ENCODE measurements at places on chromosomes 4 and X.

DNA sequence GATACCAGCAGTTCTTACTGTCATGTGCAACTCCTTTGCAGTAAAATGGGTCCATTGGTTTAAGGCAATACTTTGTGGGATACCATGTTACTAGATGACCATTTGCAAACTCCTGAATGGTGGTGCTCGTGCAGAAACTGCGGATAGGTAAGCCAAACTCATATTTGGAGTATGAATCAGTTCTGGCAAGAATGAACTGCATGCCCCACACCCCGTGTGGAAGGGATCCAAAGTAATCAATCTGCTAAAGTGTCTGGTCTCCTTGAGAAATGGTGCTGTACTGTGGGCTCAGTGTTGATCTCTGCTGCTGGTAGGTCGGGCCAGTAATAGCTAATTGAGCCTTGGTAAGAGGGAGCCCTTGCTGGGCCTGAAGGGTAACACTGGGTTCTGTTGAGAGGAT, 4.2 kb upstream of the TAB3 start:
- no peak for DNase-seq

DNA sequence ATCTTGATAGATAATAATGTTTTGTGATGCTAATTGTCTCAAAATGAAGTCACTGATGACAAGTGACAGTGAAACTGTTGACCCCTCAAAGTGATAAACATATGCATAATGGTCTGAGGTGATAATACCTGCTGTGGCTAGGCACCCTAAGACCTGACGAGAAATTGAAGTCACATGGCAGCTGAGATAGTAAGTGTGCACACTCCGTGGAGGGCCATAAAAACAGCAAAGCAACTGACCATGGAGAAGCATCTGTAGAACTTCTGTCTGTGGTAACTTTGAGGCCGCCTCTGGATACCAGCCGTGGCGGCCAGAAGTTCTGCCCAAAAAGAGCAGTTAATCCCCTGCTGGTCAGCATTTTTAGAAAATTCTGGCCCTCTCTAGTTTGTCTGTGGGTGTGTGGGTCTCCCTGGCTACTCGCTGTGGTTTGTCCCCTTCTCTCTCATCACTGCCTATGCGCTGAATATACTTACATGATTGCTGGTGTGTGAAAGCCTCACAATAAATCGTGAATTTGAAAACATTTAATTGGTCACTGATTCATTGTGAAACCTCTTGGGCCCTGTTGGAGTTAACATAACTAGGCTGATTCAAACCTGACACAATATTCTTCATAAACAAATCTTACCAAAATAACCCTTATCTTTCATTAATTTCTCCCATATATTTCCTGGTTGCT, 50.6 kb downstream of the CCDC149 start:
- no peak for DNase-seq

- DNase-seq = no peak
Measured at GRCh38 chr4:95516528-95517017, 32.2 kb downstream of the UNC5C start.

DNA sequence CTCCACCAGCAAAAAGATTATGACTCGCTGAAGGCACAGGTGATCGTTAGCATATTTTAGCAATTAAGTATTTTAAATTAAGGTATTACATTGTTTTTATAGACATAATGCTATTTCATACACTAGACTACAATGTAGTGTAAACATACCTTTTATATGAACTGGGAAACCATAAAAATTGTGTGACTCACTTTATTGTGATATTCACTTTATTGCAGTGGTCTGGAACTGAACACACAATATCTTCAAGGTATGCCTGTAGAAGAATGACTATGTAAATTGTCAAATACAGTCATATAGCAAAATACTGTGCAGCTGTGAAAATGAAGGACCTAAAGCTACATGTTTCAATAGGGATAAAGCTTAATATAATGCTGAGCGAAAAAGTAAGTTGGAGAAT, 26.6 kb upstream of the MAML3 start:
- DNase-seq = no peak

DNA sequence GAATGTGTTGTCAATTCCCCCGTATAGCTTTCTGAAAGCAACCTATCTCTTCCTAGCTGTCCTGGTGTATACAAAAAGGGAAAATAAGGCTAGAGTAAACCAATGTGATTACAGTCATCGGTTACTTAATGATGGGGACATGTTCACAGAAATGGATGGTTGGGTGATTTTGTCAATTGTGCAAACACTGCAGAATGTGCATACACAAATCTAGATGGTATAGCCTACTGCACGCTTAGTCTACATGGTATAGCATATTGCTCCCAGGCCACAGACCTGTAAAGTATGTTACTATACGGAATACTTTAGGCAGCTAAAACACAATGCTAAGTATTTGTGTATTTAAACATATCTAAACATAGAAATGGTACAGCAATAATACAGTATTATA, 5.1 kb downstream of the DTHD1 start:
- no peak for DNase-seq

DNA sequence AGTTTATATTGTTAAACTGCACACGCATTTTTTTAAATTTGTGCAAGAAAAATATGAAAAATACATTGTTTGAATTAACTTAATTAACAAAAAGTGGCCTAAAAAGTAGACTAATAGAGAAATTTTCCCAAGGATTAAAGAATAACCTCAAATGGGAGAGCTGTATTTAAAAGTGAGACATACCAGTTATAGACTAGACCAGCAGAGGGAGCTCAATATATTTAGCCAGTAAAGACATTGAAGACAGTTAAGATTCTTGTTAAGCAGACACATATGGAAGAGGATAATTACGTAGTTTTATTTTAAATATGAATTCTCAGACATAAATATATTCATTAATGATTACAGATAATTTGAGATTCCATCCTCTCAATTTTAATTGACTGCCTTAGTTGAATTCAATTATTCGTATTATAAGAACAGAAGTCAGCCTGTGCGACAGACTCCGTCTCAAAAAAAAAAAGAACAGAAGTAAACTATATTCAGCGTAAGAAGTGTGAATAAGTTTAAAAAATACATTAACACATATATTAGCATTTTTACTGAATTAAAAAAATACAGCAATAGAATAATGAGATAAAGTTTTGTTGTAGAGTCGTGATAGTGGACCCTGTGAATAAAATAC, 64.8 kb downstream of the GLRA3 start:
- DNase-seq = no peak

GRCh38 chr4:108916638-108917037, 153.8 kb upstream of the ETNPPL start:
- DNase-seq = no peak

DNA sequence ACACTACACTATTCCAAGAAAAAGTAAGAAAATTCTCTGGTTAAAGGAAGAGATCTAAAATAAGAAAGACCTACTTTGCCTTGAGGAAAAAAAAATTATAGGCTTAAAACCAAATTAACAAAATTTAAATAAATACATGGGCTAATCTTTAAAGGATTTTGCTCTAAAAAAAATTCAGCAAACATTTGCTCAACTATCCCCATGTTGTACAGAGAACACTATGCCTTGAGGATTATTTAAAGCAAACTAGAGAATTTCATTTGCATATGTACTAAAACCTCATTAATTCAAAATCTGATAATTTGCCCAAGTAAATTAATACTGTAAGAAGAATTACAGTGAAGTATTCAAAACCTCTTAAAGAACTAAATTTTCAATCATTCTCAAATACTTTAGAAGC, 71.6 kb upstream of the KCNIP4 start:
- no peak for DNase-seq

GRCh38 chr4:39931441-39931901, 46.2 kb downstream of the PDS5A start:
- no peak for DNase-seq

- no peak for DNase-seq
Measured at GRCh38 chrX:72306851-72307645, 1.3 kb upstream of the CITED1 start.

DNA sequence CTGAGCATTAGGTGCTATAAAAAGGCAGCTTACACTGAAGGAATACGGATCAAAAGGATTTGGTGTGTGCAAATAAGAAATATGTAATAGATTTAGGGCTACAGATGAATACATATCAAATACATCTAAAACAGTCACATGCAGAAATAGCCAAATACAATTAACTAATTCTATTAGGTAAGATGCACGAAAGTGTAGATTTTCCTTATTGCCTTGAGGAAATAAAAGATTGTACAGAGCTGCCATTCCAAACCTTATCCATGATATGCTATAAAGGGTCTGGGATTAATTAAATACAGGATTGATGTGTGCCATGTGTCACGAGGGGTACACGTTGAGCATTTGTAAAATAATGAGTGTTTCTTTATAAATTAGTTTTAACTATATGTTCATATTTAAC, 107.0 kb upstream of the ELOVL6 start:
- no peak for DNase-seq

DNA sequence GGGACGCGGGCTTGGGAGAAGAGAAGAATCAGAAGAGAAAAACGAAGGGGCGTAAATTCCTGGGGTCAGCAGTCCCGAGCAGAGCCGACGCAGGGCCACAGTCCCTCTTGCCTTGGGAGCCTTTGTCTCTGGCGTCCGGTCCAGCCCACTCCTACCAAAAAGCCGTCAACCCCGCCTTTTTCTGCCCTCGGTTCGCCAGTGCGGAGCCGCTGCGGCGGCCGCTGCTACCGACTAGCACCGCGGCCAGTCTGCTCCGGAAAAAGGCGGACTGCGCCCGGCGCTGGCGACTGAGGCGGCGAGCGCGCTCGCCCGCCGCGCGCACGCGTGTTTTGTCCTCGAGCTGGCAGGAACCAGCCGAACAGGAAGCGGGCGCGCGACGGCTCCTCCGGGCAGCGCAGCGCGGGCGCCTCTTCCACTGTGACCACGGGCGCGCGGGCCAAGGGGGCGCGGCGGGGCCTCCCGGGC, 502 bp downstream of the HNRNPDL start:
- no peak for DNase-seq

DNA sequence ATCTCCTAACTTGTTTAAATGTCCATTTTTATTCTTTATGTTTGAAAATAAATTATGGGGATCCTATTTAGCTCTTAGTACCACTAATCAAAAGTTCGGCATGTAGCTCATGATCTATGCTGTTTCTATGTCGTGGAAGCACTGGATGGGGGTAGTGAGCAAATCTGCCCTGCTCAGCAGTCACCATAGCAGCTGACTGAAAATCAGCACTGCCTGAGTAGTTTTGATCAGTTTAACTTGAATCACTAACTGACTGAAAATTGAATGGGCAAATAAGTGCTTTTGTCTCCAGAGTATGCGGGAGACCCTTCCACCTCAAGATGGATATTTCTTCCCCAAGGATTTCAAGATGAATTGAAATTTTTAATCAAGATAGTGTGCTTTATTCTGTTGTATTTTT, 27.6 kb downstream of the NUDT6 start:
- no peak for DNase-seq

- DNase-seq = no peak
Measured at GRCh38 chrX:1599791-1600405, 8.5 kb downstream of the AKAP17A start.

GRCh38 chrX:11648705-11649519, 16.8 kb downstream of the ARHGAP6 start:
- no peak for DNase-seq

DNA sequence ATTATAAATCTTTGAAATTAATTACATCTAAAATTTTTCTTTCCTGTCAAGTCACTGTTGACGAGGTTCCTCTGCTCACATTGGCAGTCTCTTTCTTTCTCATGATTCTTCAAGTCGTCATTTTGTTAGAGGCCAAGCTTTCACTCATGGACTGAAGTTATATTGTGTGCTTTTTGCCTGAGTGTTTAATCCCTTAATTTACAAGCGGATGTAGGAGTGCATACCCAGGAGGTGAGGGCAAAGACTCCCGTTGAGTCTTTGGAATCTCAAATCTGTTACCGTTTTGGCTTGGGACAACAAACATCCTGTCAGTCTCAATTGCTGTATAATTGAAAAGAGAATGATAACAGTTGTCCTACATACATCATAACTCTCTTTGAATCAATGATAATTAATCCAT, 345.0 kb downstream of the TRIML1 start:
- no peak for DNase-seq

DNA sequence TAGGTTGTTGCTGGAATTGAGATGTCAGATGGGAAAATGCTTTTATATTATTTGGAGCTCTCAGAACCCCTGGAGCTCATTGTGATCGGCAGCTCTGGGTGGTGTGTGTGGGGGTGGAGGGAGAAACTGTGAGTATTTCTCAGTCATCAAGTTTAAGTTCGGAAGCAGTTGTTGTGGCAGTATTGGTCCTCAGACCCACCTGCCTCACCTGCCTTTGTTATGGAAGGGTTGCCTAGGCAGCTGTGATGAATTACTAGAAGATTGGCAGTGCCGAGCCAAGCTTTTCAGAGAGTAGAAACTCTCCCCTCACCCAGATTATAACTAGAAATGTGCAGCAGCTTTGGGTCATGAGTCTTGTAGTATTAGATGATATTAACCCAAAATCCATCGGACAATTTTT, 9.5 kb downstream of the IGSF1 start:
- DNase-seq = no peak

DNA sequence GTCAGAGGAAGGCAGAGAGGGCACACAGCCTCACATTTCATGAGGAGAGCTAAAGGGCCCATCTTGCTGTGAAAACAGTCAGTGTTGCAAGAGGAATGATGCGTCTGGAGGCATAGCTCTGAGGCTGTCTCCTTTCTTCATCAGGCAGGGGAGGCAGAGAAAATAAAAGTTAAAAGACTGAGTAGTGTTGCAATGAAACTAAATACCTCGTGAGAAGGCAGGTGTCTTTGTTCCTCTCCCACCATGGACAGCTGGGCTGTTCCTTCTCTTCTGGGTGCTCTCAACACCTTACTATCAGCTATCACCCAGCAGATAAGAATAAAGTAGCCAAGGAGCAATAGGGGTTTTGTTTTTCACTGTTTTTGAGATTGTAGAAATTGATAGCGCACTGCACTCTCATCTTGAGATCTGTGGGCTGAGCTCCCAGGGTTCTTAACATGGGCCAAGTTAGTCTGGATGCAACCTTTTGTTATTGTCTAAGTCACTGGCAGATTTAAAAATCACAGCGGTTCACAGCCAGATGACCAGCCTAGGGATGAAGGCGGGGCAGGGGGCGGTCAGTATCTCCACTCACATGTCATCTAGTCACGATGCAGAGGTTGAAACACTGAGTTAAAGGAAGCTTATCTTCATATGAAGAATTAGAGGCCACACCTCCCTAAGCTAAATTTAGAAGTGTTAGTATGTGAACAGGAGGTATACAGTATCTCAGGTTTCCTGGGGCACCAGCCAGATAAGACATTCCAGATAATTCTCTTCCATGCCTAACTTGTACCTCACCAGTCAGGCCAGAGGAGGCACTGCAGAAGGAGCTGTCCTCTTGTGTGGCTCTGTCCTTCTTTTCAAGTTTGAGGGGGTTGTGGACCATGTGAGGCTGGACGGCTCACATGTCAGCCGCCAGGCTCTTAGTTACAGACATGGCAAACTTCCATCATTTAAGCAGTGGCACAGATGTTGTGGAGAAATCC, 36.9 kb downstream of the PARM1 start:
- DNase-seq = no peak

GRCh38 chrX:44937606-44938005, 64.6 kb downstream of the KDM6A start:
- no peak for DNase-seq

DNA sequence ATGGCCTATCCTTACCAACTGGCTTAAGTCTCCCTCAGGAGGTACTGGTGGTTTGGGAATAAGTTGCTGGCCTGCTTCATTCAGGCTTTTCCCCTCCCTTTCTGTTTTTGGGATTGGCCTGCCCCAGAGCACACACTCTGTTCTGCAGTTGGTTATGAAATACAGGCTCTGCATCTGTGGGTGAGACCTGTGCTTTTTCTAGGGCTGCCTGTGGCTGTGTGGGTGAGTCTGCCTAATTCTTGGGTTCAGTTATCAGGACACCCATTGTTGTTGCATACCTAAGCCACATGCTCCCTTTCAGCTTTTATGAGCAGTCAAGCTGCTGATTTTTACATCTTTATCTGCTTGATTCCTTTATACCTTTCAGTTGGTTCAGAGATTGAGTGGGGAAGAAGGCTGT, 19.0 kb upstream of the CWH43 start:
- DNase-seq = no peak

All from stimulated activated CD4-positive, alpha-beta T cell treated with anti-CD3 and anti-CD28 coated beads, TNF-alpha, amount 100 ng/mL, for 24 hours (primary cell).